ENCODE measurements at places on chromosomes 12 and 14. TPM values are rescaled to one million over a fixed set of nuclear protein-coding genes. Genes with fewer than 3 reads are reported as not detected.
A peak's percentile ranks its signal among the peaks of the same experiment; 100 is the strongest.

- no peaks in the 10 kb centered on the region for H3K27me3 ChIP-seq
- no peak for DNase-seq
- H3K4me3 ChIP-seq = no peak overlapping the region
Measured at GRCh38 chr12:5742258-5742657, 202.8 kb downstream of the ANO2 start.

The INHBC gene
- total RNA-seq = 0.17 TPM

DNA sequence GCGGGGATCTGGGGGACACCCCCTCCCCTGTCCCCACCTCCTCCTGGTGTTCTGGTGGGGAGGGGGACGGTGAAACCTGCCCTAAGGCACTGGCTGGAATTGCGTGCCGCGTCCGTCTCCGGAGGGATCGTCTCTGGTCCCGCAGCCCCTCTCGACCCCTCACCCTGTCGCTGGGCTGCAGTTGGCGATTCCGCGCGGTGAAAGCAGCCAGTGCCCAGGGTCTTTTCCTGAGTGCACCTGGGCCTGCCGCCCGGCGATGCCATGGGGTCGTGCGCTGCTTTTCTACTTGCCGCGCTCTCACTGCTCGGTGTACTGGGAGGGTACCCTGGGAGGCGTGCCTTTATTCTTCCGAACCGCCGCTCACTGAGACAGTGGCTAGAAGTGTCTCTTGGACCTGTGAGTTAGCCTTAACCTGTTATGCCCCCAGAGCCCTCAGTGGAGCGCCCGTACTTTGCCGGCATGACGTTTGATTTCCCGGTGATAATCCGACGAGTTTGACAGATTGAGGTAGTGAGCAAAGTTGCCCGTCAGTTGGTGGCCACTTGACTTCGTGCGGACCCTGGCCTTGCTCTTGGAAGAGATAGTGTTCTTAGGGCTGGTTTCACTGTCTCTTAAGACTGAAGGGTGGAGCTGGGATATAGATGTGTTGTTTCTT, 788 bp downstream of the SFSWAP start:
- peak overlapping the region; percentile 93 for H3K27ac ChIP-seq
- H3K36me3 ChIP-seq = peaks cover 6% of the 10 kb centered on the region
- H3K4me1 ChIP-seq = peaks cover 16% of the 10 kb centered on the region
- no peak for DNase-seq
- no peaks in the 10 kb centered on the region for H3K27me3 ChIP-seq
- H3K4me3 ChIP-seq = peak overlapping the region; percentile 83

GRCh38 chr12:73106896-73107295, 834.7 kb downstream of the TRHDE start:
- H3K36me3 ChIP-seq = no peaks in the 10 kb centered on the region
- no peaks in the 10 kb centered on the region for H3K27me3 ChIP-seq
- no peaks in the 10 kb centered on the region for H3K4me1 ChIP-seq
- DNase-seq = no peak

DNA sequence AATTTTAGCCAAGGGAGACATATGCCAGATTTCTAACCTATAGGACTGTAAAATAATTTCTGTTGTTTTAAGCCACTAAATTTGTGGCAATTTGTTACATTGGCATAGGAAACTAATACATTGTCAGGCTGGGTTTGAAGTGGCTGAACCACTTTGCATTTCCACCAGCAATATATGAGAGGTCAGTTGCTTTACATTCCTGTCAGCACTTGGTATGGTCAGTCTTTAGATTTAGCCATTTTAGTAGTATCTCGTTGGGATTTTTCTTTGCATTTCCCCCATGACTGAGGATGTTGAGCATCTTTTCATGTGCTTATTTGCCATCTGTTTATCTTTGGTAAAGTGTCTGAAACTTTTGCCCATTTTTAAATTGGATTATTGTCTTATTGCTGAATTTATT, 3.9 kb downstream of the PALS1 start:
- H3K27me3 ChIP-seq = no peaks in the 10 kb centered on the region
- no peak overlapping the region for H3K27ac ChIP-seq
- H3K36me3 ChIP-seq = no peaks in the 10 kb centered on the region
- DNase-seq = no peak

- H3K4me1 ChIP-seq = no peaks in the 10 kb centered on the region
- no peak overlapping the region for H3K4me3 ChIP-seq
- no peaks in the 10 kb centered on the region for H3K36me3 ChIP-seq
- H3K27ac ChIP-seq = no peak overlapping the region
- no peak for DNase-seq
Measured at GRCh38 chr12:473198-473597, 13.5 kb downstream of the B4GALNT3 start.

The RNASE7 gene
- total RNA-seq = not detected

DNA sequence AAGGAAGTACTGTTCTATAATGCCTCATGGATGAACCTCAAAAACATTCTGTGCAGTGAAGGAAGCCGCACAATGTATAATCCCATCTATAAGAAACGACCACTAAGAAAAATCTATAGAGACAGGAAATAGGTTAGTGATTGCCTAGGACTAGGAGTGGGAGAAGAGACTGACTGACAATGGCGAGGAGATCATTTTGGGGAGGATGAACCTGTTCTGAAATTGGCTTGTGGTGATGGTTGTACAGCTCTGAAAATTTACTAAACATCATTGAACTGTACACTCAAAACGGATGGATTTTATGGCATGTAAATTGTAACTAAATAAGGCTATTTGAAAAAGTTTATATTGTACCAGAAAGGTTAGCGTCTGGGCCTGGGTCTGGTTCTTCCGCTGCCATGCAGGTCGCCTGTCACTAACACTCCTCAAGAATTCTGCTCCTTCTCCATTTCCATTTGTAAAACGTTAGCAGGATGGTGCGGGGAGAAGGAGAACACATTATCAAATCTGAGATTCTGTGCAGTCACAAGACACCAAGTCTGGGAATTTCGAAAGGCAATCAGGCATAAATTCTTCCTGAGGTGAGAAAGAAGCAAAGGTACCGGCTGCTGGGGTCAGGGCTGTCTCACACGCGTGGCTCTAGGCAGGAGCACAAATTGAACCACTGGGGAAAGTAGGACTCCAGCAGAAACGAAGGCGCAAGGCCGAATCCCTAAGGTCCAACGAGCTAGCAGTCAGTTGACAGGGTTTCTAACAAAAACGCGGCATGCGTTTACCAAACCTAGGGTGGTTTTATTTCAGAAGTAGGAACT, 845 bp upstream of the COCH start:
- H3K27me3 ChIP-seq = no peaks in the 10 kb centered on the region
- H3K27ac ChIP-seq = no peak overlapping the region
- no peaks in the 10 kb centered on the region for H3K36me3 ChIP-seq
- H3K4me1 ChIP-seq = peaks cover 21% of the 10 kb centered on the region

- no peak overlapping the region for H3K27ac ChIP-seq
- H3K36me3 ChIP-seq = peaks cover 2% of the 10 kb centered on the region
- no peaks in the 10 kb centered on the region for H3K27me3 ChIP-seq
- no peaks in the 10 kb centered on the region for H3K4me1 ChIP-seq
Measured at GRCh38 chr14:105272623-105273022, 24.3 kb downstream of the BTBD6 start.

DNA sequence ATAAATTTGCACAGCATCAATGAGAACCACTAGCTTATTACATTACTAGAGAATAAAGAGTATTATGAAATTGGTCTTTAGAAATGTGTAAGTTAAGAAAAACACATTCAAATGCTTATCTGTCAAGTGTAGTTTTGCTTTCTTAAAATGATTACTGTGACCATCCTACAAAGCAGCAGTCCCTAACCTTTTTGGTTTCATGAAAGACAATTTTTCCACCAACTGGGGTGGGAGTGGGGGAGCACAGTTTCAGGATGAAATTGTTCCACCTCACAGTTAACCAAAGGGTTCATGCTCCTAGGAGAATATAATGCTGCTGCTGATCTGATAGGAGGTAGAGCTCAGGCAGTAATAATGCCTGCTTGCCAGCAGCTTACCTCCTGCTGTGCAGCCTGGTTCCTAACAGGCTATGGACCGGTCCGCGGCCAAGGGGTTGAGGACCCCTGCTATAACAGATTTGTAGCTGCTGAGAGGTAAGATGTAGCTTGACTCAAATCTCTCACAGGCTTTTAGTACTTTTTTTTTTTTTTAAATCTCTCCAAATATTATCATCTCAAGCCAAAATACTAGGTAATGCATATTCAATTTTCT, 45.4 kb downstream of the PPP4R3A start:
- DNase-seq = no peak
- H3K27me3 ChIP-seq = no peaks in the 10 kb centered on the region
- no peaks in the 10 kb centered on the region for H3K4me1 ChIP-seq
- H3K27ac ChIP-seq = no peak overlapping the region

The RGS6 gene
- not detected for total RNA-seq

DNA sequence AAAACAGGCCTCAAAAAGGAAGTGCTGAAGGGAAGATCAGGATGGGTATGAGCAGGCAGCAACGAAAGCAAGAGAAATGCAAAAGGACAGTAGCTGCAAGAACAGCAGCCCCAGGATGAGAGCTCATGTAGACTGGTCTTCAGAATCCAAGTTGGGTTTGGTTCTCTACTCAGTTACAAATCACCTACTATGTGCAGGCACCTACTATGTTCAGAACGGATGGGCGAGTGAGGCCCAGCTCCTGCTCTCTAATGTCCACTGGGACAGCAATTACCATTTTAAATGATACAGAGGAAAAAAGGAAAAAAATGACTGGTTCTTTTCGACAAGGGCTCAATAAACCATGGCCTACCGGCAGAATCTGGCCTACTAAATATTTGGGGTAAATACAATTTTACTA, 88.5 kb downstream of the RBM19 start:
- H3K27me3 ChIP-seq = no peaks in the 10 kb centered on the region
- no peak overlapping the region for H3K4me3 ChIP-seq
- H3K4me1 ChIP-seq = no peaks in the 10 kb centered on the region
- H3K27ac ChIP-seq = no peak overlapping the region
- no peak for DNase-seq

The SERPINA5 gene
- total RNA-seq = not detected

The OTOGL gene
- not detected for total RNA-seq

The CEP290 gene
- total RNA-seq = 27.3 TPM

The OLR1 gene
- total RNA-seq = not detected

DNA sequence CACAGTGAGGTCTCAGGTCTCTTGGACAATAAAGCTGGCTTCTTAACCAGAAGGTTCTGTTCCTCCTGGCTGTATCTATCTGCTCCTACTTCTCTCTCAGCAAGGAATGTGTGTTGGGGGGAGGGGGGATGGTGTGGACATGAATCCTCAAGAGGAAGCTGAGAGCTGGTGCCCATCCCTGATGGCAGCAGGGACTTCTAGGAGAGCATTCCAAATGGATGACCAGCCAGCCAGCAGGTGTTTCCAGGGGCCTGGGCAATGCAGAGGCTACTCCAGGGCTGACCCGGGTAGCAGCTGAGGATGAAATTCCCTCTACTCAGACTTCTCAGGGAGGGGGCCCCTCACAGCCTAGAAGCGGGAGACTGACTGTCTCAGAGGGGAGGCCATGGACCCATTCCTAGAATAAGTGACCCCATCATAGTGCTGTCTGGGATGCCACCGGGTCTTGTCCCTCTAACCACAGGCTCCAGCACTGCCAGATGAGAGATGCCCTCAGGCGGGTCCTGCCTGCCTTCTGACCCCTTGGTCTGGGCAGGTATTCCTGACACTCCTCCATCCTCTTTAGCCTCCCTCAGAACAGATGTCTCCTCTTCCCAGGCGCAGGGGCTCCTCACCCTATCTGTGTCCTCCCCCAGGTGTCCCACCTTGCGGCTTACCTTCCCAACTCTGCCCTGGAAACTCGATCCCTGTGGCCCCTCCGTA, 1.2 kb downstream of the RAB15 start:
- H3K36me3 ChIP-seq = no peaks in the 10 kb centered on the region
- H3K27ac ChIP-seq = no peak overlapping the region
- DNase-seq = peak; percentile 18
- no peak overlapping the region for H3K4me3 ChIP-seq

The DCP1B gene
- total RNA-seq = 18.0 TPM

The NFE2 gene
- not detected for total RNA-seq

GRCh38 chr14:96631621-96632362, 129.6 kb downstream of the PAPOLA start:
- DNase-seq = no peak
- no peaks in the 10 kb centered on the region for H3K4me1 ChIP-seq
- no peak overlapping the region for H3K4me3 ChIP-seq

The GYS2 gene
- total RNA-seq = 0.10 TPM

DNA sequence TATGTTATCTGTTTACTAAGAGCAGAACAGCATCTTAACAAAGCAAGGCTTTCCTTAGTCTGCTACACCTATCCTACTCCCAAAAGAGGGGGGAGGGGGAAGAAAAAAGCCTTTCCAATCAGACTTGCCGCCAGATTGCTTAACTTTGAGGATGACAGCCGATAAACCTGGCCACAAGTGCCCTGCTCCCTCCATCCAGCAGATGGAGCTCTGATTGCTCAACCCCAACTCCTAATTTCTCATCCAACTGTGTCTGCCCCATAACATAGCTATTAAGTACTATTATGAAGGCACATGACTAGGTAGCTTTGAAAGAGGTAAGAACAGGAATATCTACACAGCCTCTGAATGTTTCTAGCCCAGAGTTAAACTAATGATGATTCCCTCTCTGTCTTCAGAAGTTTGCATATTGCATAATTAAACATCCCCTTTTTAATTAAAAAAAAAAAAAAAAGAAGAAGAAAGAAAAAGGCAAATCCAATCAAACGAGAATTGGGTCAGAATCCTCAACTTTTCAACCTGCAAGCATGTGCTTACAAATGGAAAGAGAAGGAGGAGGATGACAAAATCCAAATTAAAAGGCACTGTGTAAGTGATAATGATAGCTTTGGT, 247.4 kb downstream of the GALC start:
- H3K27me3 ChIP-seq = no peaks in the 10 kb centered on the region
- no peak overlapping the region for H3K4me3 ChIP-seq
- H3K36me3 ChIP-seq = no peaks in the 10 kb centered on the region

Data from B cell (primary cell).